Stimulated activated CD8-positive, alpha-beta memory T cell treated with anti-CD3 and anti-CD28 coated beads, Interleukin-12 subunit alpha, Interleukin-12 subunit beta, amount 100 ng/mL, for 1 hour (primary cell): ENCODE measurements at places on chromosomes 11 and 22.

DNA sequence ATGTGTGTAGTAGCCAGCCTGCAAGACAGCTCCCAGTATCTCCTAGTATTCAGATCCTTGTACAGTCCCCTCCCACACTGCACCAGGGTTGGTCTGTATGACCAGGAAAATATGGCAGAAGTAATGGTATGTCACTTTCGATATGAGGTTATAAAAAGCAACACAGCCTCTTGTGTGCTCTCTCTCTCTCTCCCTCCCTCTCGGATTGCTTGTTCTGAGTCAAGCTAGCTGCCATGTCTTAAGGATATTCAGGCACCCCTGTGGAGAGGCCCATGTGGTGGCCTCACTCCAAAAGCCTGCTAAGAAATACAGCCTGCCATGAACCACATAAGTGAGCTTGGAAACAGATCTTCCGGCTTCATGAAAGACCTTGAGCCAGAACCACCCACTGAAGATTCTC, 25.4 kb downstream of the FXYD6 start:
- DNase-seq: no peak

DNA sequence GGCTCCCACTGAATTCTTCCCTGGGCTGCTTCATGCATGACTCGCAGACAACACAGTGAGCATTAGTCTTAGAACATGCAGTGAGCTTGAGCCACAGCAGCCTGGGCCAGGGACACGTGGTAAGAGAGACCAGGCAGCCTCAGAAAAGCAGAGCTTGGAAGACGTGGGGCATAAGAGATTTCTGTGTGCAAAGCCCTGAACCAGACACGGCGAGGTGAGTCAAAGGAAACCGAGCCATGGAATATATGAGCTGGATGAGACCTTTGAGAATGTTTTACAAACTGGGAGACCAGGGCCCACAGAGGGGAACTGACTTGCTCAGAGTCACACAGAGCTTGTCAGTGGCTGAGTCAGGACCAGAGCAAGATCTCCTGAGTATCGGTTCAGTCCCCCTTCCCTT, 8.5 kb upstream of the FXYD6 start:
- DNase-seq: no peak

DNA sequence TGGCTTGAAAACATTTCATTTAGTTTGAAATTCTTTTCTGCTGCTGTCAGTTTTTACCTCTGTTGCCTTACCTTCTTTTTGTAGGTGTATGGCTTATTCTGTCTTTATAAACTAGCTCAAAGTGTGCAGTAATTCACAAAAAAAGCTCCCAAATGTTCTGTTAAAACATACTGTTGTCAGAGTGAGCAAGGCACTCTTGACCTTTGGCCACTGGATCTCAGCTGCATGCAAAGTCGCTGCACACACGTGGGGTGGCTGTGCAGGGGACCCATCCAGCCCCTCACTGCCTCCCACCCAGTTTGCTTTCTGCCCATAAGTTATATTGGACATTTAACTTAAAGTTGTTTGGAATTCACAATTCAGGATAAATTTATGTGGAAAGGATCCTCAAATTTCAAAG, 92.2 kb downstream of the AMOTL1 start:
- DNase-seq: no peak

DNA sequence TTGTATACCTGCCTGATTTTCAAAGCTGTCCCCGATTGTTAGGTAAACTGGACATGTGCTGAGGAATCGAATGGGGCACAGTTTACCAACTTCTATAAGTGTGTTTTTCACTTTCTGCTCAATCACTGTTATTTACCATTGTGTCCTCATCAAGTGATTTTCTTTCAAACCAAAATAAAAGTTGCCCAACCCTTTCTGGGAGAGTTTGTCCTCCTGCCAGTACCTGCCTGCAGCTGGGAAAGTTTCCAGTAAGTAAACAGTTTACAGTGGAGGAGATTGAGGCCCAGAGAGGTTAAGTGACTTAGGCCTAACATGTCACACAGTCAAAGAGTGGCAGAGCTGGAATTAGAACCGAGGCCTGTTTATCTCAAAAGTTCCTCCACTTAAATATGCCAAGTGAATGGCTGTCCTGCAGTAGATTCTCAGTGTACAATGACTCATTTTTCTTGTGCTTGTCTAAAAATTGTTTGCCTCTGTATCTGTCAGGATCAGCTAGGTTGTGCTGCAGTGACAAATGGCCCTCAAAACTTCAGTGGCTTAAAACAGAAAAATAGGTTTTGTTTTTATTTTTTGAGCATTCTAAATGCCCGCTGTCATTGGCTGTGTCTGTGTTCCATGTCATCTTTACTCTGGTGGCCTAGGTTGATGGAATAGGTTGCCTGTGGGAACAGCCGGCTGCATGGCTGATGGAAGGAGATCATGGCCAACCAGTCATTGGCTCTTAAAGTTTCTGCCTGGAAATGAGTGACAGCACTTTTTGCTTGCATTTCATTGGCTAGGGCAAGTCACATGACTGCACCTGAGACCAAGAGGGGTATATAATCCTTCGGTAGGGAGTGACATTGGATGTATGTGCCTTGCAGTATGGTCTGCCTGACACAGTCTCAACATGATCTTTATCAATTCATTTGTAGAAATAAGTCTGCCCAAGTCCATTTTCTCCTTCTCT, 61.8 kb upstream of the CRYBB3 start:
- DNase-seq: no peak

DNA sequence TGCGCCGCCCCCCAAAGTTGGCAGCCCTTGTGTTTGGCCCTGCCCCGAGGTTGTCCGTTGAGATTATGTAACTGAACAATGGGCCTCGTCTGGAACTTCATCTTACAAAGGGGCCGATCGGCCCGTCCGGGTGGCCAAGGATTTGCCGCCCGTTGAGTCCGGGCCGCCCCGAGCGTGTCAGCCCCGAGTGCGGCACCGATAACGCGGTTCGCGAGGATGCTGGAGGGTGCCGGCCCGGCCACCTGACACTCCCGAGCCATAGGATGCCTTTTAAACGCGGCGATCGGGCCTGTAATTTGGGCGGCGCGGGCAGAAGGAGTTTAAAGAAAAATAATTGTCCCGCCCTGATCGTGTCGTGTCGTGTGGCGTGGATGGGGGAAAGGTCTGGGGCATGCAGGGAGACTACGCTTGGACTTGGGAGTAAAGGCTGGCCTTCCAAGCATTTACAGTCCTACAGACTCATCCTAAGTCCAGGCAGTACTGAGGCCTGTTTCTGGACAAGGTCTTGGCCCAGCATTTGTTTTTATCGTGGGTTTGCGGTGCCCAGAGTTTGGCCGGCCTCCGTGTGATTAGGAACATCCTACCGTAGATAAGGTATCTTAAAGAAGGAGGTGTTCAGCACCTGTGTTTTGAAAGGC, 1.3 kb downstream of the WEE1 start:
- no peak for DNase-seq

DNA sequence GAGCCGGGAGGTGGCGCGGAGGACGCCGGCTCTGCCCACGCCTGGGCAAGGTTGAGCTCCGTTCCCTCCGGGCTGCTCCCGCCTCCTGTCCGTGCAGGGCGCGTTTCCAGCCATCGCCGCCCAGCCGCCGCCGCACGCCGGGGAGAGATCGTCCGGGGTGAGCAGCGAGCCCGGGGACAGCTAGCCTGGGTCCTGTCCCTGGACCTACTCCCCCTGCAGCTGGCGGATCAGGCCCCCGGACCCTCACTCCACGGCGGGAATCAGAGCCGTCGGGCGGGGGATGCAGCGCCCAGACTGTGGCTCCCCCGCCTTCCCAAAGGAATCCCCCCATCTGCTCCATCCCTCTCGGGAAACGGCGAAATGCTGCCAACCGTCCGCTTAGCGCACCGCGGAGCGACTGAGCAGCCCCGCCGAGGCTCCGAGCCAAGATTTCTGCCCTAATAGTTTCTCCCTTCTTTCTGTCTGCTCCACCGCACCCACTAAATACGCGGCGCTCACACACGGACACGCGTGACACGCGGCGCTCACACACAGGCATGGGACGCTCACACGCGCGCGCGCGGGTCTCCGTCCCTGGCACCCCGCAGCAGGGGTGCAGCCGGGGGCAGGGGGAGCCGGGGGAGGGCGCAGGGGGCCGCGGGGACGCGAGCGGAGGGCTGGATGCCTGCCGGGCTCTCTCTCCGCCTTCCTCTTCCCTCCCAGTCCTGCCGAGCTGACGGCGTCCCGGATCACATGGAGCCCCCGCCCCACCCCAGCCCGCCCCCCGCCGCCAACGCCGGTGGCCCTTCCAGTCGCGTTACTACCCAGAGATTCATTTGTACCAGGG, at the start of gene KCNJ5:
TSS of gene KCNJ5 (plus strand) at position 814 of the 826 bp plus-strand sequence. CDS start 19,918 bp downstream, outside the sequence.
- DNase-seq: no peak

- DNase-seq: no peak
These were observed 30.4 kb downstream of the CBL start for GRCh38 chr11:119236490-119236889.

GRCh38 chr11:64743591-64744543, at the start of gene RASGRP2:
Gene RASGRP2 (minus strand): TSS chr11:64744142. CDS start chr11:64742866, 1,276 bp downstream.
- DNase-seq: peak; percentile 82

- peak; percentile 48 for DNase-seq
These were observed 3.5 kb upstream of the KRTAP5-6 start for GRCh38 chr11:1693327-1694063.

DNA sequence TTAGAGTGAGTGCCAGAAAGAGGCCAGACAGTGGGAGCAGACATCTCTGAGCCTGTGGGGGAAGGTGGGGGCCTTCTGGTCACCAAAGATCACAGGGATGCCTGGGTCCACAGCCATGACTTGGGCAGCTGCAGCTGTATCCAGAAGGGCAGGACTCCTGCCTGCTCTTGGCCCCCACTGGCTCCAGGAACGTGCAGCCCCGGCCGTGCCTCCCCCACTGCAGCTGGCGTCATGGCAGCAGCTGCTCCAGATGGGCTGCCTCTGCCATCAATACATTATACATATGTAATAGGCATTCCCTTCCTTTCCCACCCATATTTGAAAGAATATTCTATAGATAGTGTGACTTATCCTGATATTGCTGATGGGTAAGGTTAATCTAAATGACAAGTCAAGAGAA, 195.5 kb upstream of the SNX19 start:
- no peak for DNase-seq

- peak; percentile 54 for DNase-seq
These were observed at the start of gene LSP1 for GRCh38 chr11:1852877-1853276. Gene LSP1 (plus strand): TSS chr11:1853084. CDS start chr11:1853145, 61 bp downstream.

DNA sequence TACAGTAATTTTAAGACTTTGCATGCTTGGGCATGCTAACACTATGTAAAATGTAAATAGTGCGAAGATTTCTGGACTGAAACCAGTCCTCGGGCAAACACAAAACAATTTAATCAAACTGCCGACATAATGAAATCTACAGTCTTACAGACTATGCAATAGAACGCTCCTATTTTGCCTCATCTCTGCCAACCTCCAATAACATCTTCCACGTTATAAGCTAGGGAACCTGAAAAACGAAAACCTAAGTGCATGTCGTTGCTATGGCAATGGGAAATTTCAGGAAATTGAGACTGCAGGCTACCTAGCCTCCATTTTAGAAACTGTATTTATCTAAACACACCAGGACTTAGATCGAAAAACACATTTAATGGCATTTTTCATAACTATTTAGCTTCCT, 1.1 kb downstream of the CSTF3 start:
- no peak for DNase-seq

DNA sequence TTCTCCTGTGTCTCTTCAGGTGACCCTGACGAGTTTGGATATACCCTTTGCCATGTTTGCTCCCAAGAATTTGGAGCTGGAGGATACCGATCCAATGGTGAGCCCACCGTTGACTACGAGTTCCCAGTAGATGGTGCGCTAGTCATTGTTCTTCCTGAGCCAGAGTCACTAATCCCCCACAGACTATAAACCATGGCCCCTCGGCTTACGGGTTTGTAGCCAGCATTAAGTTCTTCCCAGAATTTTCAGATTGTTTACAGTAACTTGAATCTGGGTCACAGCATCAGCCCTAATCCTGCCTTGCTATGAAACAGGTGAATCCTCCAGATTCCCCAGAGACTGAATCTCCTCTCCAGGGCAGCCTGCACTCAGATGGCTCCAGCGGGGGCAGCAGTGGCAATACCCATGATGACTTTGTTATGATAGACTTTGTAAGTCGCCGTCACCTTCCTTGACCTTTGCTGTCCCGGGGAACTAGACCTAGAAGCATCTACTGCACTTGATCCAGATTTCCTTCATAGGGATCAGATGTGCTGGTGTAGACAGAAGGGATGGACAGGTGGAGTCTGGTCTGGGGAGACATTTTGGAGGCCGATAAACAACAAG, 31.8 kb downstream of the ARHGAP1 start:
- DNase-seq: no peak

GRCh38 chr11:68549789-68550484, 89.4 kb downstream of the PPP6R3 start:
- no peak for DNase-seq

- DNase-seq: no peak
These were observed 418.6 kb downstream of the FAM181B start for GRCh38 chr11:82315093-82315492.

DNA sequence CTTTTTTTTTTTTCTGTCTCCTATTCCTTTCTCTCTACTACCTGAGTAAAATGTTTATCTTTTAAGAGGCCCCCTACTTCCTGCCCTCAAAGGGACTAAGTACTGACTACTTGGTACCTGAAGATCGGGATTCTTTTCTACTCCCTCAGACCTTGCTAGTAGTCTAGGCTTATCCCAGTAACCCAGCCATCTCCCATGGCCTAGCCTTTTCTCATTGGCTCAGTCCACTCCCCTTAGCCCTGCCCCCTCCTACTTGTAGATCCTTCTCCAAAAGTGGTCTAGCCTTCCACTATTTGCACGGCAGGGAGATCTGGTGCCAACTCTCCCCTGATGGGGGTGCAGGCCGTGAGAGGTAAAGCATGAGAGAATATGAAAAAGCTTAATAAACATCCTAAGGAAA, 133.7 kb downstream of the RCN1 start:
- no peak for DNase-seq

- DNase-seq: no peak
These were observed 31.6 kb upstream of the MYH9 start for GRCh38 chr22:36419177-36419911.

DNA sequence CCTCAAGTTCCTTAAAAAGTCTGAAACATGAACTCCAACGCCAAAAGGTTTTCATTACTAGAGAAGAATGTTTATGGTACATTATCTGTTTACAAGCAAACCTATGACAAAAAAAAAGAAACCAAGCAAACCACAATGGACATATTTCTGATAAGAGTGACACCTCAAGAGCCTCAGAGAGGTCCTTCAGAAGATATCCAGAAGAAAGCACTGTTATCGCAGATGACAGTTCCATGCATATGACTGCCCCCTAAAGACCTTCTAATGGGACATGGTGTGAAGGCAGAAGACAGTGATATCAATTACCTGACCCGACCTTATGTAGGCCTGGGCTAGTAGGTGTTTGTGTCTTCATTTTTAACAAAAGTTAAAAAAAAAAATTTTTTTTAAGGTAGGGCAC, 3.1 kb downstream of the HDHD5 start:
- DNase-seq: no peak

DNA sequence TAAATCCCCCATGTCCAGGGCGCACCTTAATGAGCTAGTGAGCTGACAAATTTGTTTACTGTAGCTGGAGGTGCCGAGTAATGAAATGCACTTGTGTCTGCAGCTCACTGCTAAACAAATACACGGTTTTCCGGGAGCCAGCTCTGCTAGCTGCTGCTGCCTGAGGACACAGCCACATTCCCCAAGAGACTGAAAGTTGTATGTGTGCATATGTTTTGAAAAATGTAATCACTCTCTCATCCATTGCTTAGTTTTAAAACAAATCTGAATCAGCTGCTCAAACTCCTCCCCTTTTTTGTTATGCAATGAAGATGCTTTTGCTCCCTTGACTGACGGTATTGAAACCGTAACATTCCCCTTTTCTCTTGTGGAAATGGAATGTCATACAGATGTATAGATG, 62.4 kb upstream of the NNMT start:
- no peak for DNase-seq

- no peak for DNase-seq
These were observed 33.8 kb downstream of the TXN2 start for GRCh38 chr22:36447632-36448031.

GRCh38 chr11:112650527-112650926, 310.7 kb upstream of the NCAM1 start:
- DNase-seq: no peak
